ENCODE measurements at places on chromosomes 5 and 9. TPM values are rescaled to one million over a fixed set of nuclear protein-coding genes. Genes with fewer than 3 reads are reported as not detected.

DNA sequence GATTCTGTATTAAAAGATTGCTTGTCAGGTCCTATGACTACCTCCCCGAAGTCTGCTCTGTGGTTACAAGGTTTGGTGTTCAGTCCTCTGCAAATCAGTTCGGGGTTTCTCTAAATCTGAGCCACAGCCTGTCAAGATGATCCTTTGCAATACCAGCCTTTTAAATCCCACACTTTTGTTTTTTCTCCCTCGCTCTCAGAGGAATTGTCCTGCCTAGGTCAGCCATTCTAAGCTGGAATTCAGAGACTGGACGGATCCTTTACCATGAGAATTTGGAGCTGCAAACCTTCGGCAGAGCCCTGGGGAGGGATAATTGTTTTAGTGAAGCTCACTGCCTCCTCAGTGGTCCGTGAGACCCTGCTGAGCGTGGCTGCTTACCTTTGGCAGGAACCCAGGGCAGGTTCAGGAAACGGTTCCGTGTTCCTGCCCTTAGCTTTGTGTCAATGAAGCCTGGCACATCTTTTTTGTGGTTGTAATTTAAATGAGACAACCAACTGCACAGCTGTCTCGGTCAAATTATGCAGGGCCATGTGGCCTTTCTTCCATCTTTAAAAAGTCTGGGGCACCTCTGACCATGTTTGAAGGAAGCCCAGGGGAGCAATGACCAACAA is 47.2 kb downstream of the EBF1 start:
- H3K4me1 ChIP-seq: no peaks in the 10 kb centered on the region
- peaks cover 75% of the 10 kb centered on the region for H3K27me3 ChIP-seq
- no peak overlapping the region for H3K4me3 ChIP-seq

- no peak overlapping the region for H3K27ac ChIP-seq
- H3K4me1 ChIP-seq: peaks cover 12% of the 10 kb centered on the region
- H3K36me3 ChIP-seq: no peaks in the 10 kb centered on the region
- DNase-seq: peak; percentile 74
- H3K27me3 ChIP-seq: no peaks in the 10 kb centered on the region
- no peak overlapping the region for H3K4me3 ChIP-seq
Observed at GRCh38 chr5:141683596-141684141, 1.6 kb upstream of the ARAP3 start.

GRCh38 chr9:71928806-71929205 is 17.4 kb downstream of the C9orf85 start:
- no peaks in the 10 kb centered on the region for H3K4me1 ChIP-seq
- H3K36me3 ChIP-seq: peaks cover 8% of the 10 kb centered on the region
- no peak overlapping the region for H3K4me3 ChIP-seq
- DNase-seq: no peak
- H3K27me3 ChIP-seq: no peaks in the 10 kb centered on the region

Gene COMMD10
- 29.8 TPM for total RNA-seq

GRCh38 chr9:129826344-129826743 is 2.4 kb upstream of the TOR1A start:
- no peak overlapping the region for H3K4me3 ChIP-seq
- DNase-seq: no peak
- H3K4me1 ChIP-seq: no peaks in the 10 kb centered on the region
- peaks cover 54% of the 10 kb centered on the region for H3K36me3 ChIP-seq
- H3K27me3 ChIP-seq: no peaks in the 10 kb centered on the region
- no peak overlapping the region for H3K27ac ChIP-seq

Gene PCDHA4
- 3.8 TPM for total RNA-seq

DNA sequence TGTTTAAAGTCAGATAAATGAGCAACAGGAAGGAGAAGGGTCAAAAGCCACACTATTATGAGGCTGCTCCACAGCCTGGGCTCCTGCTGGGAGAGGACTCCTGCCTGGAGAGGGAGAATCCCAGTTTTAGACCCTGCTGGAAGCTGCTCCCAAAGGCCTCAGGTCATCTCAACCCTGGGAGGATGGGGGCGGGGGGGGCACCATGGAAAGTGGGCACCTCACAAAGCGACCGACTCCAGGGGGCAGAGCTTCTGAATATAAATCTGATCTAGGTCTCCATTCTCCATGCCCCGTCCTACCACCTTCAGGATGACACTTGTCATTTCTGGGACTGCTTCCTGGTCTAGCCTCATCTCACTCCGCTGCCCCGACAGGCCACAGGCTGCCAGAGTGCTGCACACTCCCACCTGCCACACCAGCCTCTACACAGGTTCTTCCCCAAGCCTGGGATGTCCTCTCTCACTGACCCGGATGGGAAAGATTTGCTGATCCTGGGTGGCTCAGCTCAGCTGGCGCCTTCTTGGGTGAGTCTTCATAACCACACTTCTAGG is 183.4 kb downstream of the GAPVD1 start:
- peaks cover 16% of the 10 kb centered on the region for H3K4me1 ChIP-seq
- H3K27me3 ChIP-seq: no peaks in the 10 kb centered on the region

DNA sequence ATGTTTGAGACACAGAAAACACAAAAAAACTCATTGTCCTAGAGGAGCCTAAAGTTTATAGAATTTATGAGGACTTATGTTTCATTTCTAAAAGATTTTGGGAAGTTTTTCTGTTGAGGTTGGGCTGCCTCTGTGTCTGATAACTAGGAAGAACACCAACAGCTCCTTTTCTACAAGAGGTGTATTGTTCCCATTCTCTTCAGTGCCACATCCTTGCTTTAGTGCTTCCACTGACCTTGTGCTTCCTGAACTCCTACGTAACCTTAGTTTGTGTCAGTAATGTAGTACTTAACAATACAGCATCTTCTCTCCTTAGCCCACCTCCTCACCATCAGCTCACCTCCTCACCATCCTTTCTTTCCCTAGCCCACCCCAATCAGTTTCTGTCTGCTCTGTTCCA is 117.3 kb upstream of the TNC start:
- no peaks in the 10 kb centered on the region for H3K36me3 ChIP-seq
- no peaks in the 10 kb centered on the region for H3K4me1 ChIP-seq
- no peak for DNase-seq
- H3K4me3 ChIP-seq: no peak overlapping the region
- H3K27ac ChIP-seq: no peak overlapping the region

GRCh38 chr9:2459756-2460155 is 161.8 kb upstream of the VLDLR start:
- no peak overlapping the region for H3K4me3 ChIP-seq
- no peak overlapping the region for H3K27ac ChIP-seq
- H3K4me1 ChIP-seq: no peaks in the 10 kb centered on the region
- H3K36me3 ChIP-seq: no peaks in the 10 kb centered on the region
- DNase-seq: no peak
- no peaks in the 10 kb centered on the region for H3K27me3 ChIP-seq

- no peak overlapping the region for H3K27ac ChIP-seq
- DNase-seq: no peak
- H3K36me3 ChIP-seq: no peaks in the 10 kb centered on the region
- no peak overlapping the region for H3K4me3 ChIP-seq
Observed at GRCh38 chr5:115738830-115739229, 77.6 kb downstream of the CDO1 start.

DNA sequence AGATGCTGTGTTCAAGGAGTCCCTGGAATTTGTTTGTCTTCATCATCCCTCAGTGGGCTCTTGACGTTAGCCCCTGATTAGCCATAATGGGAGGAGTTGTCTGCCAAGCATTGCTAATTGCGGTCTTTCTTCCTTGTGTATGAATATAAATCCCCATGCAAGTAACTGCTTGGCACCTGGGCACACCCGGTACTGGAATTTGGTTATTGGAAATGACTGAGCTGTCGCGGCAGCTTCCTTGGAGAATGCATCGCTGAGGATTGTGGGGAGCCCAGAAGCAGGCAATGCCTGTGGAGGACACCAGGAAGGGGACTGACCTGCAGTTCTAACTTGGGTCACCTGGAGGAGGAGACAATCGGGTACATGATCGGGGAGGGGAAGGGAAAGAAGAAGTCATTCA is 53.3 kb upstream of the CTSL start:
- peaks cover 59% of the 10 kb centered on the region for H3K36me3 ChIP-seq
- no peak overlapping the region for H3K27ac ChIP-seq
- no peak for DNase-seq
- no peaks in the 10 kb centered on the region for H3K27me3 ChIP-seq

- DNase-seq: no peak
- no peaks in the 10 kb centered on the region for H3K4me1 ChIP-seq
- H3K27me3 ChIP-seq: no peaks in the 10 kb centered on the region
- H3K27ac ChIP-seq: no peak overlapping the region
Observed at GRCh38 chr9:80968611-80969010, 720.7 kb downstream of the TLE1 start.

DNA sequence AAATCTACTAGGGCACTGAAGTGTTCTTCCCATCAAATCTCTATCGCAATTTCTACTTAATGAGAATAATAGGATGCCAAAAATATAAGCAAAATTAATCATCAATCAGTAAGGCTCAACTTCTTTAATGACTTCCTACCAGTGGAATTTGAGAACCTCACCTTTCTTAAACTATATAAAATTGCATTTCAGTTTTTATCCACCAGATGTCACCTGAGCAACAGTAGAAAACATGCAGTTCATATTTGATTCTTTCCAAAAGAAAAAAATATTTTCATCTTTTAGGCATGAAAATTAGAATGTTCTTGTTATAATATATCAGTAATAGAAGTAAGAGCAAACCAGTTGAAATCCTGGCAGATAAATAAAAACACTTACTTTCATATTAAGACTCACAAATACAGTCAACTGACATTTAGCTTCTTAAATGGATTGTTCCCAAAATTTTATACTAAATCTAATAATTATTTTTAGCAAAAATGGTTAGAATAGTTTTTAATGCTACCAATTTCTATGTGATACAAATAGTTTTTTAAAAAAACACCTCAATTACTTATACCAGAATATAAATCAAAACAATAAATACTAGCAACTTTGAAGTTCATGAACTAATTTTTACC is 13.4 kb upstream of the CCDC112 start:
- H3K36me3 ChIP-seq: no peaks in the 10 kb centered on the region
- no peak overlapping the region for H3K27ac ChIP-seq
- DNase-seq: no peak
- H3K27me3 ChIP-seq: no peaks in the 10 kb centered on the region
- no peak overlapping the region for H3K4me3 ChIP-seq

GRCh38 chr5:51373880-51374523 is 9.2 kb upstream of the ISL1 start:
- H3K27ac ChIP-seq: no peak overlapping the region
- peaks cover 12% of the 10 kb centered on the region for H3K4me1 ChIP-seq
- DNase-seq: no peak
- H3K4me3 ChIP-seq: no peak overlapping the region
- H3K27me3 ChIP-seq: peaks cover 90% of the 10 kb centered on the region

DNA sequence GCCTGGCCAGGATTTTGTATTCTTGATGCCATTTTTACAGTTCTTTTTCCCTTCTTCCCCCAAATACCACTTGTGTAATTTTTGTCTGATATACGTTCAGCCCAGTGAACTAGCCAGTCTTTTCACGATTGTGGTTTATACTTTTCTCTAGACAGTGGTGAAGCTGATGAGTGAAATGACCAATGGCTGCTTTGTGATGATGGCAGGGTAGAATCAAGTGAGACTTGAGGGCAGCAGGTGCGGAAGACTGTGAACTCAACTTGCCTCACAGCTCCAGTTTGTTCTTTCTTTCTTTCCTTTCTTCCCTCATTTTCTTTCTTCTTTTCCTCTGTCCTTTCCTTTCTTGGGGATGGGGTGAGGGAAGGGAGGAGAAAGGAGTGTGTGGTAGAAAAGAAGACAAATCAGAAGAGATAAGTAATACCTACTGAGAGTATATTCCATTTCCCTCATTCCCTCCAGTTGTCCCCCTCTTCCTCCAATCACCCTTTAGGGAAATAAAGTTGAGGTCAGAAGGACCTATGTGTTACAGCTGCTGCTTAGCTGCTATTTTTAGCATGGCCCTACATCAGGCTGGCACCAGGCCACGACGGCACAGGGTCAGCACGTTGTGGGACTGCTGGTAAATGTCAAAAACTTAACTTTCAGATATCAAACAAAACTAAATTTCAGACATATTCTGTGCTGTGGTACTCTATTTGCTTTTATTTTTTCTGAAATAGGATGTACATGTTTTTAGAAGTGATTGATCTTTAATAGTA is 12.3 kb downstream of the ZSWIM6 start:
- no peak for DNase-seq
- no peak overlapping the region for H3K4me3 ChIP-seq
- H3K27ac ChIP-seq: no peak overlapping the region
- H3K36me3 ChIP-seq: no peaks in the 10 kb centered on the region
- no peaks in the 10 kb centered on the region for H3K27me3 ChIP-seq
- H3K4me1 ChIP-seq: peaks cover 5% of the 10 kb centered on the region

- H3K4me3 ChIP-seq: no peak overlapping the region
- no peak overlapping the region for H3K27ac ChIP-seq
- no peak for DNase-seq
- H3K4me1 ChIP-seq: no peaks in the 10 kb centered on the region
- no peaks in the 10 kb centered on the region for H3K36me3 ChIP-seq
Observed at GRCh38 chr9:108166519-108166918, 677.0 kb upstream of the KLF4 start.

All from endodermal cell (in vitro differentiated cells).